Activated CD4-positive, alpha-beta T cell treated with anti-CD3 and anti-CD28 coated beads, Interleukin-2, amount 50 U/mL, for 1 hour (primary cell): ENCODE measurements at places on chromosomes 3 and 15.

- no peak for DNase-seq
These were observed 32.3 kb downstream of the NOX5 start for GRCh38 chr15:69046781-69047180.

DNA sequence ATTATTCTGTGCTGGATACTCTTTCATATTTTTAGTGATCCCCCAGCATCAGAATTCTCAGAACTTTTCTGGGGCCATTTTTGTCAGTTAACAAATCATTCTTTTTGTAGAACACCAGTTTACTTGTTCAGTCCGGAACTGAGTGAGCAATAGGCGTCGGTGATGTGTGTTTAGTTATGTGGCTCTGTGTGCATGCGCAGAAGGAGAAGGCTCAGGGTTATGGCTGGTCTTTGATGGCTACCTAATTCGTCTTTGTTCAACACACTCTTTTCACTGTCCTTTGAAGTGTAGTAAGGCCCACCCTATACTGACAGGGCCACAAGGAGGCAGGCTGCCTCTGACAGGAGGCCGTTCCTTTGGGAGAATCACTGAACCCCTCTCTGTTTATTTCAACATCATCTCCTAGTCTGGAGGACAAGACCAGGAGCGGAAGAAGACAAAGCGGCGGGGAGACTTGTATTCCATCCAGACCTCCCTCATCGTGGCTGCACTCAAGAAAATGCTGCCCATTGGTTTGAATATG lies 158.2 kb upstream of the CHRM5 start:
- no peak for DNase-seq

DNA sequence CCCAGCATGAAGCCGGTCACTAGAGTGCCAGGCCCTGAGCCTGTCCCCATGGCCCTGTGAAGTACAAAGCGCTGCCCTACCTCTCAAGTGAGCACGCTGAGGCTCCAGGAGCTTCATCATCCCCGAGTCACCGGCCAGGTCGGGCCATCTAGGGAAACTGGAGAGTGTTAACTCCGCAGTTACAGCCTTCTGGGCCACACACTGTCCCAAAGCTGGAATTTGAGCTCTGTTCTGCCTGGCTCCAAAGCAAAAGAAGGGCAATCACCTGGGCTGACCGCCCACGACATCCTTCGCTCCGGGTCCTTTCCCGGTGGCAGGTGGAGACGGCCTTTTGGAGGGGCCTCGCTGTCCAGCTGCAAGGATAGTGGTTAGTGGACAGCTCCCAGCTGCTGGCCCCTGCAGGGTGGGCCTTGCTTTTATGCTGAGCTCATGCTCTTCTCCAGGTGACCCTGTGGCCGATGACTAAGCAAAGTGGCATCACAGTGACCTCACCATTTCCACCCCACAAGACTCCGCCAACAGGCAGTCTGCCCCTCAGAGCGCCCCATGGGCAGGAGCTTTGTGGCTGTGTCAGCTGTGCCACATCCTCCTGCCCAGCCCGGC lies 3.5 kb upstream of the MUC4 start:
- no peak for DNase-seq

DNA sequence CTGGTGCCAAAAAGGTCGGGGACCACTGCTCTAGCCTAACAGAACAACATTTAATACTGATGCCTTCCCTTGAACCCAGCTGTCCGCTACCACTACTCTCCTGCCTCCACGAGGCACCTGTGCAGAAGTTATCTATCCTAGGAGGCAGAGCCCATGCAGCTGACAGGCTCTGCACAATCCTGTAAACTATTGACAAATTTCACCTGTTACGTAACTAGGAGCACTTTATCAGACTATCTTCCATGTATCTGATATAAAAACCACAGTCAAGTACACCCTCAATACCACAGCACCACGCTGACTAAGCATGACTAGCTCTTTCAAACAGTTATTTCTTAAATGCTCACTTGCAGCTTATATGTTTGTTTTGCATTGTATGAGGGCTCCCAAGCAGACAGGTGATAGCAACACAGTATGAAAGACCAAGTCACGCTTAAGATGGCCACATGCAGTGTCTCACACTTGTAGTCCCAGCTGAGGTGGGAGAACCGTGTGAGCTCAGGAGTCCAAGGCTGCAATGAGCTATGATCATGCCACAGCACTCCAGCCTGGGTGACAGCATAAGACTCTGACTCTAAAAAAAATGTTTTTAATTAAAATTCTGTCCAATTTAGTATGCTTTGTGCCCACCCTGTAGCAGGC lies 4.5 kb upstream of the IL17RC start:
- no peak for DNase-seq

- no peak for DNase-seq
These were observed 151.5 kb downstream of the ALCAM start for GRCh38 chr3:105518203-105518602.

DNA sequence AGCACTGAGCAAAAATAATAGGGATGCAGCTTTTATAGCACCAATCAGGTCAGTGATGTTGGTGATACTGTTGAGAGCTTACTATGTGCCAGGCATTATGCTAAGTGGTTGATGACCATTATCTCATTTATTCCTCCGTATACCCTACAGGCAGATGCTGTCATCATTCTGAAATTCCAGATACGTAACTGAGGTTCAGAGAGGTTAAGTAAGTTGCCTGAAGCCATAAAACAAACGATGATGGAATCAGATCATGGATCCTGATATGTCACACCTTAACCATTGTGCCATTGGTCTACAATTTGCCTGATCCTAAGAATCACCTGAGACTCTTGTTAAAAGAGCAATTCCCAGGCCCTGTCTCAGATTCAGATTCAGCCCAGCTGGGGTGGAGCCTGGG lies 49.5 kb downstream of the ST6GAL1 start:
- no peak for DNase-seq

- DNase-seq = no peak
These were observed 234.4 kb downstream of the XXYLT1 start for GRCh38 chr3:195036574-195036973.

- DNase-seq = no peak
These were observed 60.8 kb downstream of the UACA start for GRCh38 chr15:70702584-70702983.

DNA sequence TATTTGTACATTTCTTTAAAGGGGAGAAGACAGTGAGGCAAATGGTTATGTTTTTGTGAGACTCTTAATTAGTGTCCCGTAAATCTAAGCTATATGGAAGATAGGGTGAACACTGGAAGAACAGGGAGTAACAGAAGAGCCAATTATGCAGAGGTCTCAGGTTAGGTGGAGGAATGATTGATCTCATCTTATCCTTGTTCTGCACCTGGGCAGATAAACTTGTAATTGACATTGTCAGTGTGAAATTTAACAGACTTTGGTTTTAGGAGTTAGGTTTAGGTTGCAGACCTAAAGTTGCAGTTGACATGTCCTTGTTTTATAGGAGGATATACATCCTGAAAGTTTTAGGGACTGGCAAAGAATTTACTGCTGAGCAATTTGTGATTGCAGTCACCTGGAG lies 3.1 kb upstream of the TWF2 start:
- no peak for DNase-seq

DNA sequence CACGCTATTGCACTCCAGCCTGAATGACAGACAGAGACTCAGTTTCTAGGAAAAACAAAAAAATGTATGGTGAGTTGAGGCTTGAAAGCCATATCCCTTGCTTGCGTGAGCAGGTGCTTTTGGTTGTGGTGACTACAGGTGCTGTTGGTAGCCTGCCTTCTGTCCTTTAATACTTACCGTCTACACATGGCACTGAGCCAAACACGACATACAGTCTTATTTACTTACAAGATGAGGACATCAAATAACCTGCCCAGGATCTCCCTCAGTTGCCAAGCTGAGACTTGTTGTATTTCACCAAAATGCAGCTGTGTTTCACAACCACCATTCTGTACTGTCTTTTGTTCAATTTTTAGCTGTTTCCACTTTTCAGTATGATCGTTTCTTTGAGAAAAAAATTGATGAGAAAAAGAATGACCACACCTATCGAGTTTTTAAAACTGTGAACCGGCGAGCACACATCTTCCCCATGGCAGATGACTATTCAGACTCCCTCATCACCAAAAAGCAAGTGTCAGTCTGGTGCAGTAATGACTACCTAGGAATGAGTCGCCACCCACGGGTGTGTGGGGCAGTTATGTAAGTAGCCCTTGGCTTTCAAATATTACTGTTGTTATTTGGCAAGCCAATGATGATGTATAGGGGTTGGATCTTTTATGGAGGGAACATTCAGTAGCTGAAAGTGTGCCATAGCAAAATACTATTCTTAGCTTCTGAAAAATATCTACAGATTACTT lies 6.5 kb downstream of the ALAS1 start:
- no peak for DNase-seq

GRCh38 chr3:38648659-38649499 lies 608 bp downstream of the SCN5A start:
- DNase-seq = no peak

DNA sequence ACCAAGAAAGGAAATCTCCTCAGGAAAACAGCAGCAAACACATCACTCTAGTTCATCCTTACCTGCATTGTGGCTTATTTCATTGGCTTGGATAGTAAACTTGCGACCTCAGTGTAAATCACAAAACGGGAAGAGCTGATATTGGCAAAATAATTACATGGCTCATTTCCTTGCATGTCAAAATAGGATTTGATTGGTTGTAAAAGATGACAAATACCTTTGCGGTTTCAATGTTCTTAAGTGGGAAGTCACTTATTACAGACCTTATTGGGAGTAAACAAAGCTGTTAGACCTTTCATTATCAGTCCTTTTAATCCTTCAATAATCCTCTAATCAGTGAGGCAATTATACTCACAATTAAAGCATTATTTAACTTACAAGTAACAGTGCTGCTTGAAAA lies 590.6 kb downstream of the MAGI1 start:
- DNase-seq = no peak

DNA sequence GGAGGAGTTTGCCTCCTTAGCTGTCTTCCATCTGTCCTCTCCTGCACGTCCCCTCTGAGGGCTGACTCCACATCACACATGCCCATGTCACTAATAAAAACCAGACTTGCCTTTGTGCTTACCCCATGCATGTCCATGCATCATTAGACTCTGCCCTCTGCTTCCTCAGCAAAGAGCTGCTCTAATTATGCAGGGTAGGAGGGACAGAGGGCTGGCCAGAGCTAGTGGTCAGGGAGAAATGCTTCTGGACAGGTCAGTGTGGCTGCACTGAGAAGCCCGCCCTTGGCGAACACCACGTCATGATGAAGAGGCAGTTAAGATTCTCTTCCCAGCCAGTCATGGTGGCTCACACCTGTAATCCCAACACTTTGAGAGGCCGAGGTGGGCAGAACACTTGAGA lies 8.9 kb downstream of the CA12 start:
- no peak for DNase-seq

DNA sequence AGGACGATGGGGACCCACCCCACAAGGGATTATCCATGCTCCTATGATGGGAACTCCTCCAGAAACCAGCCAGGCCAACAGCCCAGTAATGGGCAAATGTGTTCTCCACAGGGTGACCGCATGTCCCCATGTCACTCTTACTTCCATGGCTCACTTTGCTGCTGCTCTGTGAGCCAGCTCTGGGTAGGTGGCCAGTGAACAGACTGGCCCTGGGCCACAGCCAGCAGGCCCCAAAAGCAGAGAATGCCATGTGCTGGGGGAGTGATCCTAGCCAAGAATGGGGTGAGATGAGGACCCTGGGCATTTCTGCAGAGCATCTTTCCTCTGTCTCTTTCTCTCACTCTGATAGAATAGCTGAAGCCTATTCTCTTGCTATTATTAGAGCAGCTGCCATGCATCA lies 391.4 kb downstream of the LRTM1 start:
- DNase-seq = no peak

GRCh38 chr3:167078070-167078622 lies 302.0 kb downstream of the ZBBX start:
- no peak for DNase-seq

- DNase-seq = no peak
These were observed 10.2 kb downstream of the PLSCR5 start for GRCh38 chr3:146594843-146595482.

- no peak for DNase-seq
These were observed 20.6 kb downstream of the SNAPC5 start for GRCh38 chr15:66477011-66477410.

GRCh38 chr3:108017587-108017986 lies 73.2 kb downstream of the CD47 start:
- DNase-seq = no peak

- no peak for DNase-seq
These were observed 269.0 kb upstream of the CRBN start for GRCh38 chr3:3448468-3448867.

- DNase-seq = no peak
These were observed 240.9 kb upstream of the STT3B start for GRCh38 chr3:31291818-31292217.

DNA sequence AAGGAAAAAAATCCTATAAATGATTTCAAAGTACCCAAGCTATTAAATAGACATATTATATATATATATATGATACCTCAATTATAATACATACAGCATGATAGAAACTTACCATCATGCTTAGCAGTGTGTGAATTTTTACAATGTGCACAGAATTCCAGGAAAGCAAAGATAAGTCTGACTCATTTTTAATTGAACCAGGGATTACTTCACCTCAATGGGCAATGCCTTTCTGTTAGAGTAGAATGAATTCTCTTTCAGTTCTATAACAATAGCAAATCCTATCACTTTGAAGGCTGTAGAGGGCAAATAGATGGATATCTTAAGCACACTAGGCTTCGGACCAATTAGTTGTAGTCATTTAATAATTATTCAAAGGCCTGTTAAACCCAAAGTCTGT lies 54.8 kb upstream of the P3H2 start:
- DNase-seq = no peak

DNA sequence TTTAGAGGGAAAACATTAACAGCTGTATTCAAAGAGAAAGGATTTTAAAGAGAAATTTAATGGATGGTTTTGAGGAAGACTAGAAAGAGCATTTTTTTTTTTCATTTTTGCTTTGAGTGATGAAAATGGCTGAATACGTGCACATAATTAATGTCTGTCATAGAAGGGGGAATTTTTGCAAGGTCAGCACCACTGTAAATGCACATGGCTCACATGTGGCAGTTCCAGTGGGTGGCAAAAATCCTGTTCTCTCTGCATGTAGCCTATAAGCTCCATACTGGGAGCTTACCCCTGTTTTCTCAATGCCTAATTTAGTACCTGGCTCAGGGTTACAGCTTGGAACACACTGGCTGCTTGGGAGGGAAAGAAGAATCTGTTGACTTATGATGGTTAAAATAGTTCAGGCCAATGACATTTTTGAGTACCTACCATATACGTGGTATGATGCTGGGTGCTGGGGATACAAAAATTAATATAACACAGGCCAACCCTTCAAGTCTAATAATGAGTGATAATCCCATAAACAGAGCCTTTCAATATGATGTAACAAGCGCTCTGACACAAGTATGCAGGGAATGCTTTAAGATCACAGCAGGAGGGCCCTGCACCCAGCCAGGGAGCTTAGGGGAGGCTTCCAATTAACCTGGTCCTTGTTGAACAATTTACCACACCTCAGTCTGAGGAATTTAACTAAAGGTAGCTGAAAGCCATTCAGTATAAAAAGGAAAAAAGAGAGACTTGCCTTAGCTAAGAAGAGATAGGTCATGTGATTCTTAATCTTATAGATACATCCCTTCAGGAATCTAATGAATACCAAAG lies 33.0 kb downstream of the HSPBAP1 start:
- no peak for DNase-seq

DNA sequence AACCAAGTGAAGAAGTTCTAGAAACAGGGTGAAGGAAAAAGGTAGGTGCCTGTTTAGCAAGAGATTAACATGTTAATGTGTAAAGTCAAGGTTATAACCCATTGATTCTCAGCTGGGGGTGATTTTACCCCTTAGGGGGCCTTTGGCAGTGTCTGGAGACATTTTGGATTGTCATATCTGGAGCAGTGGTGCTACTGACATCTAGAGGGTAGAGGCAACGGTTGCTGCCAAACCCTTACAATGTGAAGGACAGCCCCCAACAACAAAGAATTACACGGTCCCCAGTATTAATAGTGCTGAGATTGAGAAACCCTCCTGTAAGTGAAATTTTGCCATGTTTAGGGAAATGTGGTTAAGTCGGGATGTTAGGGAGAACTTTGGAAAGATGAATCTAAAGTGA lies 74.7 kb downstream of the CRYBG3 start:
- no peak for DNase-seq
